ENCODE measurements at places on chromosomes 5 and 9.

GRCh38 chr9:129351058-129351641 is 173.1 kb upstream of the IER5L start:
- peak; percentile 21 for DNase-seq

GRCh38 chr9:99259231-99259918 is 37.3 kb downstream of the SEC61B start:
- DNase-seq, result peak; percentile 42

GRCh38 chr9:92438900-92439526 is 14.7 kb upstream of the OMD start:
- DNase-seq, result no peak

DNA sequence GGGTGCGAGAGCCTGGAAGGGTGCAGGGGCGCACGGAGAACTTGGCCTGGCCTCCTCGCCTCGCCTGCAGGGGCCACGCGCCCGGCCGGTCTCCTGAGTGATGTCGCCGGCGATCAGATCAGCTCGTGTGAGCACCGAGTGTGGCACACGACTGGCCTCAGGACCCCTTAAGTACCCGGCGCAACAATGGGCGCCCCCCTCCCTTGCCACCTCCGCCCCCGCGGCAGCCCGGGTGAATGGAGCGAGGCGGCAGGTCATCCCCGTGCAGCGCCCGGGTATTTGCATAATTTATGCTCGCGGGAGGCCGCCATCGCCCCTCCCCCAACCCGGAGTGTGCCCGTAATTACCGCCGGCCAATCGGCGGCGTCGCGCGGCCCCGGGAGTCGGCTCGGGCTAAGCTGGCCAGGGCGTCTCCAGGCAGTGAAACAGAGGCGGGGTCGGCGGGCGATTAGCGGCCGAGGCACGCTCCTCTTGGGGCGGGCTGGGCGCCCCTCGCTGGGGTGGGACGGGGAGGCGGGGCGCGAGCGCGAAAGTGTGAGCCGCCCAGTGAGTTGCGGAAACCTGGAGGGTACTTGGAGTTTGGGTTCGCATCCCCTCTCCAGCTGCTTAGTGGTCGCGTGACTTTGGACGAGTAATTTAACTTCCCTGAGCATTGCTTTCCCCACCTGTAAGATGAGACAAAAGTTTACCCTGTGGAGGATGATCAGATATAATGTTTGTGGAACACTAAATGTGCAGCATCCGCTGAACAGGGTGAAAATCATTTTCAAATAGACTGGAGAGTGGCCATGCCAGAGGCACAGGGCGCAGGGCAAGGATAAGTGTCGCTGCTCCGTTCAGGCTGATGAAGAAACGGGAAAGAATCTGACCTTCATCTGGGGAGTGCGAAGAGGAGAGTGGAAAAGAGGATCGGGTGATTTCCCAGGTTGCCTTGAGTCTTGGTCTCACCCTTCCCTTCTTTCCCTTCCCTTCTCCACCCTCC is at the start of gene NEUROG1:
TSS of gene NEUROG1 (minus strand) at position 145 of the 982 bp plus-strand sequence. CDS start 274 bp downstream, outside the sequence.
- DNase-seq, result no peak

GRCh38 chr5:144210655-144211054 is 40.0 kb downstream of the KCTD16 start:
- DNase-seq, result no peak

DNA sequence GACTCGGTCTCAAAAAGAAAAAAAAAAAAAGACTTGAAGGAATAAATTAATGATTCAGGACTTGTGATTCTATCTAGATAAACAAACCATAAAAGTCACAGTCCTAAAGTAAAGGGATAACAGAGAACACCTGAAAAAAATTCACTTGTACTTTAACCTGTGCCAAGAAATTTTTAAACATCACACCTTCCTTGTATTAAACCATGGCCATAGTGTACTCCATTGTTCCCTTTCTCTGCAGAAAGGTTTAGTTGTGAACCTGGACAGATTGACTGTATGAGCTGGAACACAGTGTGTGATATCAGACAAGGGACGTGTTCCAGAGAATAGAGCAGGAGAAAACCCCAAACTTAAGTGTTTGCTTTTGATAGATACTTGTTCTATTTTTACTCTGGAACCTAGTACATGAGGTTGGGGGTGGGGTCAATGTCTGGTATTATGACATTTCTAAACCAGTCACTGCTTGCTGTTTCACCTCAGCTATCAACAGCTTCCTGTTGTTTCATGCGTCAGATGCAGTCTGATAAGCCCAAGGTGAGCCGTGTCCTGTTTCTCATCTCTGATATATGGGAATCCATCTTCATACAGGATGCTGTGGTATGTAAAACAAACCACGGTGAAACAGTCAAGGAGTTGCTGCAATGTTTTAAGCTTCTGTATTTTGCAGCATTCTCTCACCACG is 62.5 kb upstream of the ITGA1 start:
- peak; percentile 74 for DNase-seq

DNA sequence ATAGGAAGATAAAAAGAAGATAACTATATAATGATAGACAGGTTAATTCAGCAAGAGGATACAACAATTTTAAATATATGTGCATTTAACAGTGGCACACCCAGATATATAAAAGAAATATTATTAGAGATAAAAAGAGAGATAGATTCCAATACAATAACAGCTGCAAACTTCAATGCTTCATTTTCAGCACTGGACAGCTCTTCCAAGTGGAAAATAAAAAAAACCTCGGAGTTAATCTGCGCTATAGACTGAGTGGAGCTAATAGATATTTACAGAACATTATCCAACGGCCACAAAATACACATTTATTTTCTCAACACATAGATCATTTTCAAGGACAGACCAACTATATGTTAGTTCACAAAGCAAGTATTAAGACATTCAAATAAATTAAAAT is 1229.5 kb upstream of the CDH6 start:
- no peak for DNase-seq

DNA sequence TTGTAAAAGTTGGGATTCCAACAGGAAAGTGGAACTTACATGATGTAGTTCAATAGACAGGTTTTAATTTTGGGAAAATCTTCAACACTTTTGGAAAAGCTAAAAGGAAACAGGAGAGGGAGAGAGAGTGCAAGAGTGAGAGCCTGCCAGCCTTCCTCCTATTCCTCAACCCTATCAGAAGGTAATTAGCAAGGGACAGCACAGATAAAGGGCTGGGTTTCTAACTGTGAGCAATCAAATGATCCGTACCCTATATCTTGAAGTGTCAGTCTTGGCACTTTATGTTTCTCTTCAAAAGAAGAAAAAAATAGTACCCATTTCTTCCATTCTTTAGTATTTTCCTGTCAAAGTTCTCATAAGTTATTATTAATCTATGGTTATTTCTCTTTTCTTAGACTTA is 79.4 kb downstream of the FER start:
- no peak for DNase-seq

- no peak for DNase-seq
Observed at GRCh38 chr5:39544941-39545340, 120.2 kb upstream of the DAB2 start.

DNA sequence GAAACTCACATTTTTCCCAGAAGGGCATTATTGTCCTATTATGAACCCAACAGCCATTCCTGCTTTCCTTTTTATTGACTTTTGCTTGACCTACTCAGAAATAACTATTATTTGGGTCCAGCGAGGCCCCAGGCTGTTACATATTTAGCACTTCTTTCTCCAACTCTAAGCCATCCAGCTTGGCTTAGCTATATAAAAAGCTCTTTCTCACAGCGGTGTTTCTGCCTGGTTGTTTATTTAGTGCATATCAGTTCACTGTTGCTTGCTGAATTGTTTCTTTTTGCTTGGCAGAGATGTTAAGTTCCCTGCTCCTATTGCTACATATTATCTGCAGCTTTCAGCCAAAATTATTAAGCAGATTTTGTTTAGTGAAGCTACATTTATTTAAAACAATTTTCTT is 1156.8 kb upstream of the SEMA6A start:
- no peak for DNase-seq

GRCh38 chr5:57538341-57538955 is 55.8 kb upstream of the ACTBL2 start:
- peak; percentile 26 for DNase-seq

- no peak for DNase-seq
Observed at GRCh38 chr9:105143136-105143430, 101.4 kb upstream of the SLC44A1 start.
